ENCODE measurements at places on chromosomes 16 and 17.
A peak's percentile ranks its signal among the peaks of the same experiment; 100 is the strongest.

DNA sequence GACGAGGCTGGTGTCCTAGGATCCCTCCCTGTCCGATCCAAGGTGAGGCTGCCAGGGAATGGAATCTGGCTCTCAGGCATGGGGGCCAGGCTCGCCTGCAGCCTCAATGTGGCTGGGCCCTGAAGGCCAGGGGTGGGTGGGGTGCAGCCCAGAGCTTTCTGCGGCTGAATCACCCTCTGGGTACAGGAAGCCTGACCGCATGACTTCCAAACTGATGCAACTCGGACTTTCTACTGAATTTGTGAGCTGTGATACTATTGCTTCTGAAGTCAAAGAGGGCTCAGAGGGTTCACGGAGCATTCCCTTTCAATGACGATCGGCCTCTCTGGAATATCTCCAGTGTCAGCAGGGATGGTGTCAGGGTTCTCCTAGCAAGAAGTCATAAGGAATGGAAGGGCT lies 123.7 kb downstream of the METRNL start:
- no peak for DNase-seq

DNA sequence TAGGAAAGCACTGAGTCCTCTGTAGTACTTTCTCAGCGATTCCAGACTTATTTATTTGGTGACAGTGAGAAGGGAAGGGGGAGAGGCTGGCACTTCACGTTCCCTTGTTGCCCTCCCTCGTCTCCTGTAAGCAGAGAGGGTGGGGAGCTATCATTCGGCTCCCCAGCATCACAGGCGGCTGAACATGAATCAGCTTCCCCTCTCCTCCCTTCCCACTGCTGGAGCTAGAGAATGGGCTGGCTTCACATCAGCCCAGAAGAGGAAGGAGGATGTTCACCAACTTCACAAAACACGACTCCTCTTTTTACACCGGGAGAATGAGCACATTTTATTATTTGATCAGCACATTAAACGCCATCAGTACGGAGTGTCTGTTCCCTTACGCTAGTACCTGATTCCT lies 6.7 kb upstream of the CMIP start:
- no peak for DNase-seq

- no peak for DNase-seq
Observed at GRCh38 chr16:25079637-25080378, 31.7 kb upstream of the LCMT1 start.

GRCh38 chr17:71412803-71413202 lies 708.0 kb upstream of the SOX9 start:
- DNase-seq: no peak

- no peak for DNase-seq
Observed at GRCh38 chr17:38867968-38868816, 1.7 kb upstream of the LASP1 start.

DNA sequence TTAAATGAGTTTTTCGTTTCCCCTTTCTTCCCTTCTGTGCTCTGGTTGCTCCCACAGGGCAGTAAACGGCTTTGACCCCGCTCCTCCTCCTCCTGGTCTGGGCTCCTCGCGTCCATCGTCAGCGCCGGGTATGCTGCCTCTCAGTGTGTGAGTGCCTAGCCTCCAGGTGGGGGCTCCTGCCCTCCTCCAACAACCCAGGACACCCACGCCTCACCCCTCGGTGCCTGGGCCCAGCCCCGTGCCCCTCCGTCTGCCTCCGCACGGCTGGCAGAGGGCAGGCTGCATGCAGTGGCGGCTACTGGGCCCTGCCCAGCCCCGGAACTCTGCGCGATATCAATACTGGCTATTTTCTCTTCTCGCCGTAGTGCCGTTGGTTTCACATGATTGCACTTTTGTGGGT lies 31.2 kb downstream of the NDEL1 start:
- DNase-seq: no peak

DNA sequence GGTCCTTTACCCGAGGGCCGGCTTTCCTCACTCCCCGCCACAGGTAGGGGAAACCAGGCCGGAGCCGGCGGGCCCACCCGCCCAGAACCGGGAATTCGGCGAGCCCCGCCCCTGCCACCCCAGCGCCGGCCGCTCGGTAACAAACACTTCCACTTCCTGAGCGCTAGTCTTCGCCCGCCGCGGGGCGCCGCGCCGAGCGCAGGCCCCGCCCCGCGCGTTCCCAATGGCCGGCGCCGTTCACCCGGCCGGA lies 224 bp upstream of the NHERF1 start:
- DNase-seq: peak; percentile 86

- no peak for DNase-seq
Observed at GRCh38 chr17:35289222-35289621, 46.4 kb downstream of the SLFN5 start.

GRCh38 chr17:45146166-45146565 lies 2.1 kb upstream of the HEXIM1 start:
- DNase-seq: no peak

DNA sequence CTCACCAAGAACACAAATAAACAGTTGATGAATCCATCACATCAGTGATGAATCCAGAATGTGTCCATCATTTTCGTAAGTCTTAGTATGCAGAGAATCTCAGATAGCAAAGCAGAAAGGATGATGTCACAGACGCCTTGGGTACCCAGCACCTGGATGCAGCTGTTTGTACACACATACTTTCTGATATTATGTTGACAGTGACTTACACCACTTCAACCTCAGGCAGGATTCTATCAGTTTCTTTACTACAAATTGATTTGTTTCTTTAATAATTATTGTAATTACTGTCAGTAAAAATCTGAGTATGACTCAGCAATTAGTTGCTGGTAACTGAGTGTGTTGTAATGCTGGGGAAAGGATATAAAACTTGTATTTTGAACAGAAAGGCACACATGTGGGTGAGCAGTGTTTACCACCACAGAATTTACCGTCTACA lies 159.8 kb downstream of the RPTOR start:
- no peak for DNase-seq

Measured in stimulated activated CD8-positive, alpha-beta memory T cell treated with anti-CD3 and anti-CD28 coated beads, Interleukin-7, amount 100 ng/mL, for 1 hour (primary cell).